ENCODE measurements at places on chromosomes 2 and 18.

DNA sequence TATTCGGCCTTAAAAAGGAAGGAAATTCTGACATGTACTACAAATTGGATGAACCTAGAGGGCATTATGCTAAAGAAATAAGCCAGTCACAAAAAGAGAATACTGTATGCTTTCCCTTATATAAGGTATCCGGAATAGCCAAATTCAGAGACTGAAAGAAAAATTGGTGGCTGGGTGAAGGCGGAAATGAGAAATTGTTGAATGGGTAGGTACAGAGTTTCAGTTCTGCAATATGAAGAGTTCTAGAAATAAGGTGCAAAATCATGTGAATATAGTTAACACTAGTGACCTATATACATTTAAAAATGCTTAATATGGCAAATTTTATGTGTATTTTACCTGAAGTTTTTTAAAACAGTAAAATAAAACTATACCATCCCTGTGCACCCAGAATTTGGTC is 43.1 kb downstream of the RMP24 start:
- no peak for DNase-seq

- DNase-seq = peak; percentile 35
These were observed 11.1 kb downstream of the CLEC4F start for GRCh38 chr2:70808983-70809958.

DNA sequence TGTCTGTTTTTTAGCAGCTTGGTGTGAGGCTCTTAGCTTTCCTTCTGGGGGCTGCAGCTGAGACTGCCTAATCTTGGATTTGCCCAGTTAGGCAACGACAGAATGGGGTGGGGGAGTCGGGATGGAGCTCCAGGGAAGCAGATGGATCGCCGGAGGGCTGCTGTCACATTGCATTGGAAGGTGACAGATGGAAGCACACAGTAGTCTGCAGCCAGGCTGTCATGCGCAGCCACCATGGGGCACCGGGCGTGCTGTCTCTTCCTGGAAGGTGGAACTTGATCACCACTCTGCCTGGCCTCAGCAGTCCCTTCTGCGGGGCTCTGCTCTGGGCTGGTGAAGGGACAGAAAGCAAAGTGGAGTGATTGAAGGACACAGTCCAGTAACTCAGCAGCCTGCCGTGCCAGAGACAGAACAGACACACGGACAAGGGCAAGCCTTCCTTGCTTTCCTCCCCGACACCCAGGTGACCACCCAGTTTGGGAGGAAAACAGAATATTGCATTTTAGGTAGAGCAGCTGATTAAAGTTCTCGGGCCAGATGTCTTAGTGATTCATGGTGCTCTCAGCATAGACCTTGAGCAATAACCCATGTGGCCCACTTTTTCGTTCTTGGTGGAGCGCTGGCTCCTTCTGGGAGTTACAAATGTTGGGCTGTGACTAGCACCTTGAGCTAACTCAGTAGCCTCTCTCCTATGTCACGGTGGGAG is 40.9 kb downstream of the RNF144A start:
- no peak for DNase-seq

GRCh38 chr2:176161825-176162626 is 4.9 kb downstream of the HOXD3 start:
- no peak for DNase-seq

GRCh38 chr2:172919732-172920131 is 155.9 kb upstream of the MAP3K20 start:
- no peak for DNase-seq

- DNase-seq = no peak
These were observed 12.7 kb upstream of the CDK15 start for GRCh38 chr2:201793631-201794030.

GRCh38 chr2:140164449-140164848 is 1384.3 kb upstream of the NXPH2 start:
- no peak for DNase-seq

DNA sequence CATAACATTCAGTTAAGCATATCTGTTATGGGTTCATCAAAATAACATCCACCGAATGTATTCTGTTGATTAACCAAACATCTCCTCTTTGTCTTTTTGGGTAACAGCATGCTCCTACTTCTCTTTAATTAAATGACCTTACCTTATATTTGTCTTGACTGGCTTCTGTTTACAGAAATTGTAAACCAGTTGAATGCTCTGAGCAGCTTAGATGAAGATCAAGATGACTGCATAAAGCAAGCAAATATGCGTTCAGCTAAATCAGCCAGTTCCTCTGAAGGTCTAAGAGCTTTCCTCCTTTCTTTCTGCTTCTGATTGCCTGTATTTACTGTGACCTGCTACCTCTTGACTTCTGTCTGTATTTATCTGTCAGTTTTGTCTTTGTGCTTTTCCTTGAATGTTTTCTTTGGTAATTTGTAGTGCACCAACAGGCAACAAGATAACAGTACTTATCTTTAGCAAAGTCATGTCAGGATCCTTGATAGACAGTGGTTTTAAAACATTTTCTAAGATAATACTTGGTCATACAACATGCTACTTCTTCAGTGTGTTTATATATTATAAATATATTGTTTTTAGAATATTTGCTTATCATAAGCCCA is 152.8 kb downstream of the EHBP1 start:
- no peak for DNase-seq

DNA sequence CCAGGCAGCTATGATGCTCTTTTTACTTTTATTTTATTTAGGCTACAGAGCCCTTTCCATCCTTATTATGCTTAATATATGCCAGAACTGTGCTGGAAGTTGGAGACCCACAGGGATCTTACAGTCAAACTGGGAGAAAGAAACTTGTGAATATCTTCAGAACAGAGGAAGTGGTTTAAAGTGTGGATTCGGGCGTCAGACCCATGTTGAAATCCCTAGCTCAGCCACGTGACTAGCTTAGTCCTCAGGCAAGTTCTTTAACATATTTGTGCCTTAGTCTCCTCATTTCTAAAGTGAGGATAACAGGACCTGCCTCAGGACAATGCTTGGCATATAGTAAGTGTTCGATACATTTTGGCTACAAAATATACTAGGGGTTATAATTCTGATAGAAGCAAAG is 59.1 kb downstream of the MAP3K20 start:
- no peak for DNase-seq

DNA sequence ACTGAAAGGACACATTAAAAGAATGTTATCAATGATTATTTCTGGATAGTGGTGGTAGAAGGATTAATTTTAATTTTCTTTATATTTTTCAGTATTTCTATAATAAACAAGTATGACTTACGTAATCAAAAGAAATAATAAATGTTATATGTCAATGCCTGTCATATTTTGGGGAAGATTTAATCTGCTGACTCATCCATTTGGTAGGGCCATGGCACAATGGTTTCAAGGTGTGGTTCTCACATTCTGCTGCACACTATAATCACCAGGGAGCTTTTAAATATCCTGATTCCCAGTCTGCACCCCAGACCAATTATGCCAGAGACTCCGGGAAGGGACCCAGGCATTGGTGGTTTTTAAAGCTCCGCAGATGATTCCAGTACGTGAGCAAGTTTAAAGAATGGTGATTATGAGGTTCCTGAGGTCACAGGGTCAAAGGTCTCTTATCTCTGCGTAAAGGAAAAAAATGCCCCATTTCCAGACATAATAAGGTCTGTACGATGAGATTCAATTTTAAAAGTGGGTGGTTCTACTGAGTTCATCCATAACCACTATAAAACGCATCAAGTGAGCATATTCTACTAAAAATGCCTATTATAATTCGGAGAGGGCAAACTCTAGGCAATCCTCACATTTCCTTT is 27.2 kb downstream of the WIPF1 start:
- no peak for DNase-seq

DNA sequence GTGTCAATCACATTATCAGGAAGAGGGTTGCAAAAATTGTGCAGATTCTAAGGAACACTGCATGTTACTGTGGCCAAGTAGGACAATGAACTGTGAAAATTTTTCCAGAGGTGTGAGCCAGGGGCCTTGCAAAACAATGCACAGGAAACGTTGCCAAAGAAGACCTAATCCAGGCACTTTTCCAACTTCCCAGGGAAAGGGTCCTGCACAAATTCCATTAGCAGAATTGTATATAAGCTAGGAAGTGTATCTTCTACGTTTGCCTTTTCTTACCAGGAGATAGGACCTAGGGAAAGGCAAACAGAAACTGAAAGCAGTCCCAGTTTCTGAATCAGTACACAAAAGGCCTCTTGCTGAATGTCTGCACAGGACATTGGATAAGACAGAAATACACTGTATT is 1888.3 kb upstream of the CELF4 start:
- no peak for DNase-seq

GRCh38 chr2:230715201-230715600 is 2.6 kb downstream of the CAB39 start:
- no peak for DNase-seq

- DNase-seq = no peak
These were observed 35.0 kb downstream of the WDSUB1 start for GRCh38 chr2:159251296-159252173.

GRCh38 chr2:187586011-187586641 is 31.9 kb upstream of the TFPI start:
- DNase-seq = no peak

DNA sequence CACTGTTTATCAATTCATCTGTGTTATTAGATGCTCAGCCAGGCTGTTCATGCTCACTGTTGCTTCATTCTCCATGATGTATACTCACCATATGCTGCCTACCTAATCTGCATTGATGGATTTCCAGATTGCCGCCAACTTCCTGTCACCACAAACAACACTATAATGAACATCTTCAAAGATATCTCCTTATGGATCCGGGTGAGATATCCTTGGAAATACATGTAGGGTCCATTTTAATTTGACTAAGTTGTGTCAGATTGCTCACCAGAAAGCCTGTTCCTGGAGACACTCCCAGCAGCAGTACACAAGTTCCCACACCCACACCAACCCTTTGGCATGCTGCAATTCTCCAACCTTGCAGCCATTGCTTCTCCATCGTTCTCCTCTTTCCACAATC is 547.5 kb upstream of the TNP1 start:
- DNase-seq = no peak

DNA sequence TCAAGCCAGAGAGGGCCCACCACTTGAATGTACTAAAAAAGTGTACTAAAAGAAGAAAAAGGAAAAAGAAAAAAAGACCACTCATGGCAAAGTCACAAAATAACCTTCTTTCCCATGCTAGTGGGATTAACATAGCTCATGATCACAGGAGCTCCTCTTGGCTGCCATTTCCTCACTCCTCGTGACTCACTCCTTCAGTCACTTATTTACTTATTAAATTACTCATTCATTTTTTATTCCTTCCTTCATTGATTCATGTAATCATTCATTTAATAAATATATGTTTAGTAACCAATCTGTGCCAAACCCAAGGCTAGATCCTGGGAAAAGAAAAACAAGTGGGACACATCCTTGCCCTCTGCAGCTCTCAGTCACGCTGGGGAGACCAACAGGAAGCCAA is 300.5 kb downstream of the INSIG2 start:
- DNase-seq = no peak

- peak; percentile 58 for DNase-seq
These were observed 129.0 kb downstream of the NCK2 start for GRCh38 chr2:105873721-105874120.

- no peak for DNase-seq
These were observed 19.8 kb upstream of the ATOH8 start for GRCh38 chr2:85734015-85734414.

- DNase-seq = no peak
These were observed 21.2 kb upstream of the ODC1 start for GRCh38 chr2:10469301-10469700.

DNA sequence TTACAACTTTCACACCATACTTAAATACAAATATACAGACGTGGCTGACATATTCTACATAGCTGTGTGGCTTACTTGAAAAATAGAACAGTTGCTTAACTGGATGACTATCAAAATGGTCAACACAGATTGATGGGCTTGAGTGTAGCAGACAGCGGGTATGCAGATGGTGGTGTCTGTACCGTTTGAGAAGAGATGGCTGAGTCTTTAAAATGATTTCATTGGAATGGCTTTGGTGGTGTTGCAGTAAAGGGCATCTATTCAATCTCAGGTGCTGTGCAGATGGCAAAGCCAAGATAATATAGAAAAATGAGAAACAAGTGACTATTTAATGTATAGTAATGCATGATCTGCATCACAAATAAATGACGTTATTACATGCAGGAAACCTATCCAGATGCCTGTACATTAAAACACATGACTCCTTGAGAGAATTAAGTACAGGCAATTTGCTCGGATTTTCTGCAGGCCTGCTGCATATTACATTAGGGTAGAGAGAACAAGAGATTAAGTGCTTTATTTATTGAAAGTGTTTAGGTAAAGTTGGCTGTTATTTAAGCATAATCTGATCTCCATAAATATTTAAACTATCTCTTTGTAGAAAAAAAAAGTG is 68.5 kb downstream of the AGPS start:
- no peak for DNase-seq

- DNase-seq = no peak
These were observed 145.1 kb downstream of the KCNE4 start for GRCh38 chr2:223197046-223197445.

DNA sequence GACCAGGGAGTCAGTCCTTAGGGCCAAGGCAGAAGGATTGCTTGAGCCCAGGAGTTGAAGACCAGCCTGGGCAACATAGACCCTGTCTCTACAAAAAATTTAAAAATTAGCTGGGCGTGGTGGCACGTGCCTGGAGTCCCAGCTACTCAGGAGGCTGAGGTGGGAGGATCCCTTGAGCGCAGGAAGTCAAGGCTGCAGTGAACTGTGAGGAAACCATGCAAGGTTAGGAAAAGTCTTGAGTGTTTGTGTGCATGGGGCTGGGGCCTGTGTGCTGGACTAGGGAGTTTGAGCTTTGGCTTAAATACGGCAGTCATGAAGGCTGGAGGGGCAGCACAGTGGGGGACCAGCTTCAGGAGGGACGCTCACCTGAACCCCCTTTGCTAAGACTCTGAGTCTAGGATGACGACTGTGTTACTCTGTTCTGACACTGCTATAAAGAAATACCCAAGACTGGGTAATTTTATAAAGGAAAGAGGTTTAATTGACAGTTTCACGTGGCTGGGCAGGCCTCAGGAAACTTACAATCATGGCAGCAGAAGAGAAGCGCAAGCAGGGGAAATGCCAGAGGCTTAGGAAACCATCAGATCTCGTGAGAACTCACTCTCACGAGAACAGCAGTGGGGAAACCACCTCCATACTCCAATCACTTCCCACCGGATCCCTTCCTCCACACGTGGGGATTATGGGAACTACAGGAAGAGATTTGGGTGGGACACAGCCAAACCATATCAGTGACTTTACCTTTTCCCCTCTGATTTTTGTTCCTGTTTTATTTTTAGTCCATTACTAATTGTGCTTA is 39.4 kb downstream of the GORASP2 start:
- DNase-seq = no peak

- no peak for DNase-seq
These were observed 4.1 kb downstream of the CDK5R2 start for GRCh38 chr2:218963601-218964000.

DNA sequence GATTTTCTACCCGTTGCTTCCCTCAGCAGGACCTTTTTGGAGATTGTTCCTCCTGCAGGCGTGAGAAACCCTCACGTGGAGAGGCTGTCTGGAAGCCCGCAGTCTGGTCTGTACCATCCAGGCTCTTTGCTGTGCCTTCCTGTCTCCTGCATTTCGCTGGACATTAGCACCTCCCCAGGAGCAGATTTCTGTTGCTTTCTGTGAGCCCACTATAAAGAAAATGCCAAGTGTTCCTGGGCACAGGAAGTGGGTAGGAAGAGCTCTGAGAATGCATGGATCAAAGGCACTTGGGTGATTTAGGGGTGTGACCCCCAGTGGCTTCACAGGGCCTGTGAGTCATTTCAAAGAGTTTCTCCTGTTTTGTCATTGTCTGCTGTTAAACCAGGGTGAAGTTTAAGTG is 27.3 kb downstream of the SPTBN1 start:
- DNase-seq = no peak
